ENCODE measurements at places on chromosomes 3 and 15.

DNA sequence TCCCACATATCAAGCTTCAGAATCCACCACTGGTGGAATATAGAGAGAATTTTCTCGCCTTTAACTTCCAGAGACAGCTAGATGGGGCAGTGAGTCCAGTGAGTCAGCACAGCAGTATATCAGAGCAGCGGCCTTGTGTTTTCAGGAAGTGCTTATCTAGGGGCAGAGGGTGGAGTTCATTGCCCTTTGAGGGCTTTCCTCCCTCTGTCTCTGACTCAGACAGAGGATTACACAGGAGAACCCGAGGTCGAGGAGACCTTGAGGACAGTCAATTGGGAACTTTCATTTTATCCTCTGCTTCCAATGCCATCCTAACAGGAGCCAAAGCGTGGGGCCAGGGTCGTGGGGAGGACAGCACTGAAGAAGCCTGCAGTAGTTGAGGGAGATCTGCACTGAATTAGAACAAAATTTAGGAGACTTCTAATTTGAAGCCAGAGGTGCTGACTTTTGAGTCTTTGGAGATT lies 109.6 kb upstream of the UMPS start:
- peak; percentile 79 for DNase-seq

DNA sequence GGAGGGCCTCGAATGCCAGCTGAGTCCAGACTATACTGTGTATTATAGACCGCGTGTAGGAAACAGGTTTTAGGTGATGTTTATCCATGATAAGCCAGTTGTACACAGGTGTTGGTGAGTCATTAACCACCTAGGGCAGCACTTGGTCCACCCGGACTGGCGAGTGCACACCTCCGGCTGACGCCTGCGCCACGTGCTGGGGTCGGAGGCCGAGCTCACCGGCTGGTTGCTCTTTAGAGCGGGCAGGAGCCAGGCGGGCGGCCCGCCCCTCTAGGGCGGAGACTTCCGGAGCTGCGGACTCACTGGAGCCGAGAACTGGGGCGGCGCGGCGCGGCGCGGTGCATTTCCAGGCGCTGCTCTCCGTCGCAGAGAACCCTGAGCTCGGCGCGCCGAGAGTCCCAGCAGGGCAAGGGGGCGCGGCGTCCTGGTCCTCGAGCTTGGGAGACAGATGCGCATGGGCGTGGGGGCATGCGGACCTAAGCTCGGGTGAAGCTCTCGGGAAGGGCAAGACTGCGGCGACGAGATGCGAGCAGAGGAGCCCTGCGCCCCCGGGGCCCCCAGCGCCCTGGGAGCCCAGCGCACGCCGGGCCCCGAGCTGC lies at the start of gene ESYT3:
TSS of gene ESYT3 (plus strand) at position 341 of the 599 bp plus-strand sequence. CDS start at position 524, 183 bp downstream.
- DNase-seq = peak; percentile 94

GRCh38 chr3:156670077-156670476 lies 4.3 kb upstream of the TIPARP start:
- DNase-seq = no peak

- peak; percentile 2 for DNase-seq
Observed at GRCh38 chr3:170632780-170633179, 46.9 kb upstream of the SLC7A14 start.

DNA sequence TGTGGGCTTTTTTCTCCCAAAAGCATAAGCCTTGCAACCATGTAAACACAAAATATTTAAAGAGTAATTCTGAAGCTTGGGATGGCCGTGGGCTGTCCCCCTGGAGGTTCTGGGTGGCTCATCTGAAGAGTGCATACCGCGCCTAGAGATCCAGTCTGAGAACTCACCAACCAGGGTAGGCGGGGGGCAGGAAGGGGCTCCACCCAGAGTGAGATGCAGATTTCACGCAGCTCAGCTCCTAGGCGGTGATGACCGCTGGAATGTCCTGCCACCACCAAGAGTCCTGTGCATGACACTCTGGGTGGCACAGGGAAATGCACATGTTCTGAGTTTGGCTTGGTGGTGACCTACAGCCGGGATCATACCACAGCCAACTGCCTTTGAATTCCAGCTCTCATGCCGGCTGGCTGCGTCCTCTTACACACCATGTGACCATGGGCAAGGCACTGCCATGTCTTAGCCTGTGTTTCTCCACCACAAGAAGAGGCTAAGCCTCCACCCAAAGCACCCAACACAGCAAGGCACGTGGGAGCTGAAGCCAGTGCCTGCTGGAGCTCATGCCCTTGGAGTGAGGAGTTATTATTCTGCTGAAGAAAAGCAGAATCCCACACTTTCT lies 125.1 kb upstream of the IQSEC1 start:
- DNase-seq = no peak

DNA sequence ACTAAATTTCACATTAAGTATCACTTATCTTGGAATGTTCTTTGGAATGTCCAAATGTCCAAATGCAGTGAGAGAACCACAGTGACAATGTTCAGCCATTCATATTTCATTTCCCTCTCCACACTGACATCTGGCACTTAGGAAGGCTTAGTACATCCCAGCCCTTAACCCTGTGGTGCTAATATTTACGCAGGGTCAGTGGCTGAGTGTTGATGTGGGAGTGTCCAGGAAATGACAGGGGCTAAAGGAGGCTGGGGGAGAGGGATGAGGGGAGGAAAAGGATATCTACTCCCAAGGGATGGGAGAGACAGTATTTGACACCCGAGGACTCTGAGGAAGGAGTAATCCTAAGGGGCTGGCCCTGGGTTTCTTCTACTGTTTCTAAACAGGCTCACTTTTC lies 14.1 kb upstream of the CCR4 start:
- no peak for DNase-seq

DNA sequence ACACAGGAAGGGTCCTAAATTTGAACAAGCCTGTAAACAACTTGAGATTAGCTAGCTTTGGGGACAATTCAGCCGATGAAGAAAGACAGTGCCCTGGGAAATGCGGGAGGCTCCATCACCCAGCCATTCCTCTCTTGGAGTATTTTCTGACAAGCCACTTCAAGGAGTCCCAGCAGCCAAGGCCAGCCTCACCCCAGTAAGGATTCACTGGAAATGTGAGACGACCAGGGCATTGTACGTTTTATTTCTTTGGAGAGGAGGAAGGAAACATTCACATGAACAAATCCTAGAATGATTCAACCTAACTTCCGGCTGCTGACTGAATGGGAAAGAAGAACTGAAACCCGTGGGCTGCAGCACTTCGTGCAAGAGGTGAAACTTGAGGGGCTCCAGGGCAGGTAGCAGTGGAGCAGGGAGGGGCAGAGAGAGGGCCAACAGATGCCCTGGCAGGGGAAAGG lies 116.4 kb upstream of the ARHGEF3 start:
- DNase-seq = no peak

DNA sequence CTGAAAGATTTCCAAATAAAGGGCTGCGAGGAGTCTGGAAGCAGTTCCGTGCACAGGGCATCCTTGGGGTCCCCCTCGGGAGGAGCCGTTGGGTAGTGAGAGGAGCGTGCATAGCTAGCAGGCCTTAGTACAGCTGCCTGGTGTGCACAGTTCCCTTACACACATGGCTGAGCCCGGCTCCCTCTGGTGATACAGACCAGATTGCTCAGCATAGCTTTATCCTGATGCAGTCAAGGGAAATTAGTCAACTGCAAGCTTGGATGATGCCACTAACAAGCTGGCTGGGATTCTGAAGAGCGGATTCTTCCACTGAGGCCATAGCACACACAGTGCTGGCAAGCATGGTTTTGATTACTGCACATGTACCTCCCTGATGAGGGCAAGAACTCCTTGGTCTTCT lies 349.4 kb downstream of the LRTM1 start:
- no peak for DNase-seq

DNA sequence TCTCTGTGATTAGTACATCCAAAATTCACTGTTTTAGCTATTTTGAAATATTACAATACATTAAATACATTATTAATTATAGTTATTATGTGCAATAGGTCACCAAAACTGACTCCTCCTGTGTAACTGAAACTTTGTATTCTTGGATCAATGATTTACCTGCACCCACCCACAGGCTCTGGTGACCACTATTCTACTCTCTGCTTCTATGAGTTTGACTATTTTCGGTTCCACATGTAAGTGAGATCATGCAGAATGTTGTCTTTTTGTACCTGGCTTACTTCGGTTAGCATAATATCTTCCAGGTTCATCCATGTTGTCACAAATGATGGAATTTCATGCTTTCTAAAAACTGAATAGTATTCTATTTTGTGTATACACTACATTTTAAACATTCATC lies 43.8 kb downstream of the SLC2A2 start:
- no peak for DNase-seq

GRCh38 chr3:125591116-125591760 lies 4.1 kb downstream of the OSBPL11 start:
- no peak for DNase-seq

DNA sequence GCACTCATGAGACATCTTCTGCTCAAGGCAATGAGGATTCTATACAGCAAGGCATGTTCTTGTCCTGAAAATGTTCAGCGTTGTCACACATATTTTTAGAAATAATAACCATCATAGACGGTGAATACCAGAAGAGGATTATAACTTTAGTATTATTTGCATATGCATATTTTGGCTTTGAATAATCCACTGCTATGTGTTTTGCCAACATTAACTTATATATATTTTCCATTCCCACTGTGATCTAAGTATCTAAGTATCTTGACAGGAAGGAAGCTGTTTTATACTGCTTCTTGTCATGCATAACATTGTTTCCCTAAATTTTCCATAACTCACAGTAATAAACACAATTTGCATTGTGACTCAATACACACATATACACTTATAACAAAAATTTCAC lies 509.5 kb downstream of the TBL1XR1 start:
- DNase-seq = no peak

- DNase-seq = no peak
Observed at GRCh38 chr15:77974098-77974414, 103.5 kb downstream of the TBC1D2B start.

- DNase-seq = no peak
Observed at GRCh38 chr3:61913701-61914100, 352.3 kb downstream of the PTPRG start.

DNA sequence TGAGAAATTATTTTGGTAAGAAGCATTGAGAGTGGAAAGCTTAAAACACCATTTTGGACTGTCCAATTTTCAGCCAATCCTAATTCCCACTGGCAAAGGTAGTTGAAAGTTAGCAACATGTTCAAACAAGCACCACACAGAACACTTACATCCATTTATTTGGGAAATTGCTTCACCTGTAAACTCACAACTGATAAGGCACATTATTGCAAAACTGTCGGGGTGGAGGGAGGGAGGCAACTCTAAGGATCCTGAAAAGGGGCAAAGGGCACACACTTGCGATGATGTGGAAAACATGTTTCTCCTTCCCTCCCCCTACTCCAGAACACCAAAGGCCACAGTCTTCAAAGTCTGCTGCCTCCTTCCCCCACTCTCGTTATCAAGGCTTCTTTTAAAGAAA lies 9.4 kb downstream of the TMEM41A start:
- DNase-seq = no peak

- no peak for DNase-seq
Observed at GRCh38 chr15:38323895-38324294, 71.3 kb downstream of the SPRED1 start.

DNA sequence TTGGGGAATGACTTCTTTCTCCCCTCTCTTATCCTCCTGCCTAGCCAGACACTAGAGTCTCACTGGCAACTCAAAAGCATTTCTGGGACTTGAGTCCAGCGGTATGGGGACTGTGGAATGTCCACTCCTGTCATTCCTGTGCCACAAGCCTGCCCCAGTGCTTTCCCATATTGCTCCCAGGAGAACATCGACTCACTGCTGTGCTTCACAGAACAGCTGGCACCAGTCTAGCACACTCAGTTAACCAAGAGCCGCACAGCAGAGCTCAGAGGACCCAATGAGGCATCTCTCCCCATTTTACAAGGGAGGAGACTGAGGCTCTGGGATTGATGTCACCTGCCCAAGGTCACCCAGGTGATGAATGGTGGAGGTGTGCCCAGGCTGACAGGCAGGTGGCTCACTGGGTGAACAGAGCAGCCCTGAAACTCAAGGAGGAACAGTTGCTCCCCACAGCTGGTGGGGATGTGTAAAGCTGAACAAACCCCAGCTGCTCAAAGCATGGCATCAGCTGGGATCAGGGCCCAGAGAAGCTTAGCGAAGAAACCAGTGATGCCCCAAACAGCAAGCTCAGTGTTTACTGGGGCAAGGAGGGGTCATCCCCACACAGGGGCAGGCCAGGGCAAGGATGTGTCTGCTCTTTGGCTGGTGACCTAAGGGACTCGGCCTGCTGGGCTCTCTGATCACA lies 35.4 kb upstream of the DUSP7 start:
- no peak for DNase-seq

DNA sequence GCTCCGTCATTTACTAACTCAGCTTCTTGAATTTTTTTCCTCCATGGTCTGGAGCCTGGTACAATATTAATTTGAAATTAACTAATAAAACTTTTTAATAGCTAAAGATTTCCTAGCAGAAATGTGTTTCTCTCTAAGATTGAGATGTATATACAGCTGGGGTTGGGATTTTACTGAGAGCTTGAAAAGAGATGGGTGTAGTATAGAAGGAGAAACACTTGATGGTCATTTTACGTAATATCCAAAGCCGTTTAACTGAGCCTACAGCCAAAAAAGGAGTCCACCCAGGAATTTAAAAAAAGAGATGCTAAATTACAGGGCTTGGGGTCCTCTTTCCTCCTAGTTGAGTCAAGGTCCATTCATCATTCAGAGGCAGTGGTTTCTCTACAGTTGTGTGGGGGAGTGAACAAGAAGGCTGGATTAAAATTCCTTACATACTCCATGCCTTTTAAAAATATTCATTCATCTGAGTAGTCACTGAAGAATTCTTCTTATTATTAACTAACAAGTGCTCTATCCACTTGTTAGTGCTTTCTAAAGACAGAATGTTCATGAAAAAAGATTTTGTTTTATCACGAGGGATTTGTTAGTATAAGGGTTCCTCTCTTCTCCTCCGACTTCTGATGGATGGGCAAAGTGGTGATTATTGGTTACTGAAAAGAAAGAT lies 255.3 kb upstream of the IL12A start:
- peak; percentile 52 for DNase-seq

DNA sequence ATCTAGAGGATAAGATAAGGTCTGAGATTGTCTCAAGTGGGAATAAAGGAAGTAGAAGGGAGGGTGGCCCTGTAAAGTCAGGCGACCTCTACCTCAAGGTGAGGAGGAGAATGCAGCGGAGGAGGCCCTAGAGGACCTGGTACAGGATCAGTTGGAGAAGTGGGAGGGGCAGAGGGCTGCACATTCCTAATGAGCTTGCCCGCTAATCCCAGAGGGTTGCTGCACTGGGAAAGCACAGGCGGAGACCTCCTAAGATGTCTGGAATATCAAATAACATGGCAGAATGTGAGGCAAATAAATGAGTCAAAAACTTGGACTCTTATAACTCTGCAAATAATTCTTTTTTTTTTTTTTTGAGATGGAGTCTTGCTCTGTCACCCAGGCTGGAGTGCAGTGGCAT lies 30.2 kb upstream of the VPS8 start:
- DNase-seq = no peak

DNA sequence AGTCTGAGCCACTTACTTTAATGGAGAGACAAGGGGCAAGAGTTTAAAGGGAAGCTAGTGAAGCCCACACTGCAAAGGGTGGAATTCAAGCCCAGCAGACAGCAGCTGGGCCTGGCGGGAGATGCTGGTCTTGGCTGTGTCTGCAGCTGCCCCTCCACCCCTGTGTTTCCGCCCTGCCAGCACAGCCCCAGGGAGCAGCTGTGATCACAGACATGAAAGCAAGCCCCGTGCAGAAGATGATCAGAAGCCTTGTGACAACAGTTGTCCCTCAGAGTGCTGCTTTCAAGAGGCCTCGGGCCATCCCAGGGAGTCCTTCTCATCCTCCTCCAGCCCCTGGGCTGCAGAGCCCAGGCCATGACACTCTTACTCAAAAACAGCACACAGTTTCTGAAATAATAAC lies 24.1 kb upstream of the SLC6A1 start:
- no peak for DNase-seq

- no peak for DNase-seq
Observed at GRCh38 chr3:75610773-75611172, 53.4 kb upstream of the FRG2C start.

- DNase-seq = no peak
Observed at GRCh38 chr3:88584451-88584850, 434.7 kb downstream of the C3orf38 start.

Measured in SW480 (cell line).